ENCODE measurements at places on chromosomes 6 and 20.

- no peak for DNase-seq
These were observed 654.1 kb downstream of the KIF16B start for GRCh38 chr20:15919118-15919517.

- no peak for DNase-seq
These were observed 661.6 kb downstream of the DHX35 start for GRCh38 chr20:39623584-39624234.

GRCh38 chr20:31927627-31928159 lies 24.2 kb downstream of the PDRG1 start:
- DNase-seq, result no peak

- no peak for DNase-seq
These were observed 63.3 kb downstream of the CD24 start for GRCh38 chr6:106910999-106911949.

DNA sequence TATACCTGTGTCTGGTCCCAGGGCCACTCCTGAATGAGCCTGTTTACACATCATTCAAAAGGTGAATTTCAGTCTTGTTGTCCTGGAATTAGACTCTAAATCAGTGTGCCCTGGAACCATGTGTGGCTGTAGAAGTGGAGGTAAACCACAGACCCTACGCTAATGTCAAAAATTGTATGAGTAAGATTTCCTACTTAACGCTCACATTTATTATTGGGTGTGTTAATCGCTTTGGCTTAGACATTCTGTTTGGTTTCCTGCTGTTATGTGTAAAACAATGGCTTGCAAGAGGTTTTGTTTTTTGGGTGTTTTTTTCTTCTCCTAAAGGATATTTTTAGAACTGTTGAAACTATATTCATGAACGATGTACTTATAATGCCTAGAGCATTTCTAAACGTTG lies 19.3 kb downstream of the PLCB1 start:
- no peak for DNase-seq

DNA sequence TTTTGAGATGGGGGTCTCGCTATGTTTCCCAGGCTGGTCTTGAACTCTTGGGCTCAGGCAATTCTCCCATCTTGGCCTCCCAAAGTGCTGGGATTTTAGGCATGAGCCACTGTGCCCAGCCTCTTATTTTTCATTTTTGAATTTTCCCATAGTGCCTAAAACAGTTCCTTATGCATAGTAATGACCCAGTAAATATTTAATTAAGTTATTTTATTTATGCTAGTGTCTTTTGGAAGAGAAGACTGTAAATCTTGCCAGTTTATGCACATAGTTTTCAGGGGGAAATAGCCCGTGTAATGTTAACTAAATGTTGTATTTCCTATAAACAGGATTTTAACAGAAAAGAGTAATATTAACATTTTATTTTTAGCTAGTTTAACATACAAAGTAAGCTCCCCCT lies 60.3 kb downstream of the AFG1L start:
- no peak for DNase-seq

DNA sequence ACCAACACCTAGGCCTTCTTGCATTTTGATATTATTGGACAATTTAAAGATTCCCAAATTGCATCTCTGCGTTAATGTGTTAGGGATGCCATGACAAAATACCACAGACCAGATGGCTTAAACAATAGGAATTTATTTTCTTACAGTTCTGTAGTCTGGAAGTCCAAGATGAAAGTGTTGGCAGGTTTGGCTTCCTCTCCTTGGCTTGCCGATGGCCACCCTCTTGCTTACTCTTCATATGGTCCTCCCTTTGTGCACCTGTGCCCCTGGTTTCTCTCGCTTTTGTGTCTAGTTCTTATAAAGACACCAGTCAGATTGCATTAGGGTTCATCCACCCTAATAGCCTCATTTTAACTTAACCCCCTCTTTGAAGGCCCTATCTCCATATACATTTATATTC lies 842.4 kb upstream of the FLRT3 start:
- DNase-seq, result no peak

DNA sequence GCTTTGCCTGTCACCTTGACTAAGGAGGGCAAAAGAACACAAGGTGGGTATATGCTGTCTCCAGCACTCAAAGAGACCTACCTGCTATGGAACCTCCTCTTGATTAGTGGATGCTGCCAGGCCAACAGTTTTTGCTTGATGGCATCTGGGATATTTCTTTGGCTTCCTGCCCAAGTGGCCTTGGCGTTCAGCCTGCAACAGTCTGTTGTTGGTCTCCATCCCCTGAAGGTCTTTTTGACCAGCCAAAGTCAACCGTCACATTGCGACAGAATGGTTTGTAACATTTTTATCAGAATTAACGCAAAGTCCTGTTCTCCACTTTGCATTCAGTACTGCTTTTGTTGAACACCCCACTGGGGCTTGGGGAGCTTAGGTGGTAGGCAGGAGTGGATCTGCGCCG lies 37.1 kb downstream of the SERPINB1 start:
- DNase-seq, result no peak

GRCh38 chr20:37535443-37536132 lies 7.9 kb upstream of the BLCAP start:
- no peak for DNase-seq

DNA sequence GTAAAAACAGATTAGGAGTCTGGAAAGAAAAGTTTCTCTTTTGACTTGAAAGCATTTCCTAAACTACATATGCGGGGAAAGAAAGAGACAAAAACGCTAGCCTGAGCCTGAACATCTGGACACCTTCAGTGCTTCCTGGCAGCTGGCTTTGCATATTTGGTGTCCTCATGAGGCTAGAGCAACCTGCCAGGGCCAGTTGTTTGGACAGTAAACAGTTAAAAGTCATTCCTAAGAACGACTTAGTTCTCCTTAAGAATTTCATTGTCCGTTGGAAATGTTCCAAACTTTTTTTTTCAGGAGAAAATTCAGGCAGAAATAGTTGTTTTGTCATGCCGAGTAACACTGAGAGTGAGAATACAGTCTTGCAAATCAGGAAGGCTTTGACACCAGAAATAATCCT lies 199.8 kb downstream of the SMOC2 start:
- no peak for DNase-seq

DNA sequence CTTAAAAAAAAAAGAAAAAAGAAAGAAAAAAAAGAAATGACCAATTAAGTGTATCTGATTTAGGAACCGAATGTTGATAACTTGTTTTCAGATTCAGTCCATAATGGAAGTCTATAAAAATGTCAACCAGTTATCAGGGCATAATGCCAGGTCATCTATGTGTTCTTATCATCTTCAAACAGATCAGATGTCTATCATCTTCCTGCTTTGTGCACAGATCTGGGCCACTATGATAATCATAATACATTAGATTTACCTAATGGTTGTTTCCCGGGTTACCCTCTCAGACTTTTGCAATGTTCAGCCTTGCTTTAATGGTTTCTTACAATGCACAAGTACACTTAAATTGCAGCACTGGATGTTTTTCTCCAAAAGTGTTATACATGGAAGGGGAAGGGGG lies 100.6 kb downstream of the NKAIN2 start:
- no peak for DNase-seq

GRCh38 chr20:38723017-38723847 lies 1.1 kb upstream of the SLC32A1 start:
- DNase-seq, result peak; percentile 3

DNA sequence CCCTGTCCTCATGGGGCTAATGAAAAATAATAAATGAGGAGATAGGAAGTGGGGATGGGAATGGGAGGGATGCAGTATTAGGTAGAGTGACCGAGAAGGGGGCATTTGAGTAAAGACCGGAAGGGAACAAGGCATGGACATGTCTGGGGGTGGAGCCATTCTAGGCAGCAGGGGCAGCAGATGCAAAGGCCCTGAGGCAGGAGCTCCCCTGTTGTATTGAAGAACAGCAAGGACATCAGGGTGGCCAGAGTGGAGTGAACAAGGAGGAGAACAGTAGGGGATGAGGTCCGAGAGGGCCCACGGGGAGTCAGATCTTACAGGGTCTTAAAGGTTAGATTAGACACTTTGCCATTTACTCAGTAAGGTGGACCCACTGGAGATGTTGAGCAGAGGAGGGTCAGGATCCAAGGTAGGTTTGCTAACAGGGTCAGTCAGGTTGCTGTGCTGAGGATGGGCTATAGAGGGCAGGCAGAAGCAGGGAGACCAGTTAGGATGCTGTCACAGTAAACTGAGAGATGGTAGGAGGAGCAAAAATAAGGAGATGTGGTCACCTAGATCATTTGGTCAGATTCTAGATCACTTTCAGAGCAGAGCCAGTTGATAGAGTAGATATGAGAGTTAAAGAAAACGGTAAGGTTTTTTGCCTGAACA lies 18.7 kb downstream of the TAF8 start:
- no peak for DNase-seq

GRCh38 chr6:154295733-154296132 lies 60.9 kb downstream of the IPCEF1 start:
- no peak for DNase-seq

GRCh38 chr20:13777171-13777601 lies 7.5 kb downstream of the ESF1 start:
- no peak for DNase-seq

GRCh38 chr6:139137706-139138105 lies 2.8 kb downstream of the HECA start:
- DNase-seq, result no peak

DNA sequence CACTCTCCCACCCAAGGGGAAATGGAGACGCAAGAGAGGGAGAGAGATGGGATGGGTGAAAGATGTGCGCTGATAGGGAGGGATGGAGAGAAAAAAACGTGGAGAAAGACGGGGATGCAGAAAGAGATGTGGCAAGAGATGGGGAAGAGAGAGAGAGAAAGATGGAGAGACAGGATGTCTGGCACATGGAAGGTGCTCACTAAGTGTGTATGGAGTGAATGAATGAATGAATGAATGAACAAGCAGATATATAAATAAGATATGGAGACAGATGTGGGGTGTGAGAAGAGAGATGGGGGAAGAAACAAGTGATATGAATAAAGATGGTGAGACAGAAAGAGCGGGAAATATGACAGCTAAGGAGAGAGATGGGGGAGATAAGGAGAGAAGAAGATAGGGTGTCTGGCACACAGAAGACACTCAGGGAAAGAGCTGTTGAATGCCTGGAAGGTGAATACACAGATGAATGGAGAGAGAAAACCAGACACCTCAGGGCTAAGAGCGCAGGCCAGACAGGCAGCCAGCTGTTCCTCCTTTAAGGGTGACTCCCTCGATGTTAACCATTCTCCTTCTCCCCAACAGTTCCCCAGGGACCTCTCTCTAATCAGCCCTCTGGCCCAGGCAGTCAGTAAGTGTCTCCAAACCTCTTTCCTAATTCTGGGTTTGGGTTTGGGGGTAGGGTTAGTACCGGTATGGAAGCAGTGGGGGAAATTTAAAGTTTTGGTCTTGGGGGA lies 754 bp downstream of the TNF start:
- no peak for DNase-seq

- peak; percentile 58 for DNase-seq
These were observed 687 bp downstream of the SLC35A1 start for GRCh38 chr6:87473419-87473903.

GRCh38 chr6:158648682-158649131 lies 1.1 kb upstream of the SYTL3 start:
- no peak for DNase-seq

DNA sequence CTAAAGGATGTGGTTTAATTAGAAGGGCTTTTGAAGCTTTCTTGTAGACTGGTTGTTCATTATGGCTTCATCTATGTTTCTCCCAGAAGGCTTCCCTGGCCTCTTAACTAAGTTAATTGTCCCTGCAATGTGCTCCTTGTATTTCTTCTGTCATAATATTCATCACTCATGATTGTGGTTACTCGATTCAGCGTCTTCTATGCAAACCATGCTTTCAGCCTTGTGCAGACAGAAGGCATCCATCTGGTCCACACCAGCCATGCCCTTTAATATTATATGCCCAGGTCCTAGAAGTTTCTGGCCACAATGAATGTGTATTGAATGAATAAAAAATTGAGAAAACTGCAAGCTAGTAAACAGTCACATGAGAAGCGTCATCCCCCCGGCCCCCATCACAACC lies 163.2 kb downstream of the KHDC1L start:
- no peak for DNase-seq

GRCh38 chr20:10216146-10216791 lies 2.4 kb upstream of the SNAP25 start:
- DNase-seq, result no peak

DNA sequence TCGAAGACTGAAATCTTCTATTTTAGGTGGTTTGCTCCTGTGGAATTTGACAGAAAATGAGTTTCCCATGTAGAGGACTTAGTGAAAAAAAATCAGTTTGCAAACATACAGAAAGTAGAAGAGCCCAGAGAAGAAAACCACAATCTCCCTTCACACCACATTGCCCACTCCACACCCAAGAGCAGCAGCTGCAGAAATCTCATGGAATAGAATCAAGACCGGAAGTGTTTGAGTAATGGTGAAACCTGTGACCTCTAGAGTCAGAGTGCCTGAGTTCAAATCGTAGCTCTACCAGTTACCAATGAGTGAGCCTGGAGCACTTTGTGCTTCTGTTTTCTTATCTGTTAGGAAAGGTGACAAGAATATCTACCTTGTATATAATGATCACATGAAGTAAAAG lies 4.6 kb downstream of the SIRPG start:
- no peak for DNase-seq

GRCh38 chr6:87832025-87832825 lies 130.2 kb upstream of the AKIRIN2 start:
- no peak for DNase-seq

- no peak for DNase-seq
These were observed 16.3 kb downstream of the TRAF3IP2 start for GRCh38 chr6:111589366-111589765.

- DNase-seq, result no peak
These were observed 2.0 kb downstream of the ZBP1 start for GRCh38 chr20:57618091-57618763.

DNA sequence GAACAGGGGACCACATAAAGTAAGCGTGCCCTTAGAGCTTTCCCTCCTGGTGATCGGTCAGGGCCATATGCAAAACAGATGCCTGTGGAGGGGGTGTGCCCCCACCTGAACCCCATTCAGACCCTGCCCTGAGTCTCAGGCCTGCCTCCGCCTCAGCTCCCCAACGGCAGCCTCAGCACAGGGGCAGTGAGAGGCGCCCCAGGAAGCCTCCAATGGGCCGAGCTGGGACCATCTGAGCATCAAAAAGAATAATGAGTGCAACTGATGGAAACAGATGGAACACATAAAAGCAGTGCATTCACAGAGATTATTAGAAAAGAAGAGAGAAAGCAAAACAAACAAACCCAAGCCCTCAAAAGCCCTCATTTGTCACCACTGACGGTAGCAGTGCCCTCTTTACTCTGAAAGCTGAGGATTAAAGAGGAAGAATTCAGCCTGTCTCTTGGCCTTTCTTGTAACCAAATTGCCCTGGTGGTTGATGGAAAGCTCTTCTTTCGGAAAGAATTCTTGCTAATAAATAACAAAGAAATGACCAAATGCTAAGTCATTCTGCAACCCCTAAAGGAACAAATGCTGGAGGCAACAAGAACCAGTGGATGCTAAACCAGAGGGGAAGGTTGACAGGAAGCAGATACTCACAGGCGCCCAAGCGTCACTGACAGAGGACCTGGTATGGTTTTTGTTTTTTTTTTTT lies 6.8 kb downstream of the ADISSP start:
- no peak for DNase-seq

- no peak for DNase-seq
These were observed 3.5 kb upstream of the ACAT2 start for GRCh38 chr6:159758031-159759001.

Data from stimulated activated CD4-positive, alpha-beta T cell treated with anti-CD3 and anti-CD28 coated beads, Interleukin-4, amount 100 ng/mL, for 4 hours (primary cell).